ENCODE measurements at places on chromosomes 2 and 18. TPM values are rescaled to one million over a fixed set of nuclear protein-coding genes. Genes with fewer than 3 reads are reported as not detected.

- no peak for DNase-seq
Measured at GRCh38 chr2:56729212-56729611, 545.4 kb downstream of the CCDC85A start.

DNA sequence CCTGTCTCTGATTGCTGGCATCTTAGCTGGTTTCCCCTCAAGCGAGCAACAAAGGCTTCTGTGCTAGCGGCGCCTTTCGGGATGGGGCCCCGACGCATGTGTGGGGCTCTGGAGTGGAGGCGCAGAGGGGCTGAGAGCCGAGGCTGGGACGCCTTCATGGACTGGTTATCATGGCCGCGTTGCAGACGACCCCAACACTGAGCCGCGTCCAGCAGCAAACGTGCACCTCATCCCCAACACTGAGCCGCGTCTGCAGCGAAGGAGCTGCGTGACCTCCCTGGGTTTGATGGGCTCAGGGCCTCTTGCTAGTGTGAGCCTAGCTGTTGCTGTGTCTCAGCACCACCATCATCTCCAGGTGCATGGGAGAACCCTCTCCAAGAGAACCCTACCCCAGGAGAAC is 123.7 kb upstream of the CTDP1 start:
- peak; percentile 13 for DNase-seq

GRCh38 chr18:2002151-2002550 is 569.2 kb downstream of the METTL4 start:
- DNase-seq, result no peak

DNA sequence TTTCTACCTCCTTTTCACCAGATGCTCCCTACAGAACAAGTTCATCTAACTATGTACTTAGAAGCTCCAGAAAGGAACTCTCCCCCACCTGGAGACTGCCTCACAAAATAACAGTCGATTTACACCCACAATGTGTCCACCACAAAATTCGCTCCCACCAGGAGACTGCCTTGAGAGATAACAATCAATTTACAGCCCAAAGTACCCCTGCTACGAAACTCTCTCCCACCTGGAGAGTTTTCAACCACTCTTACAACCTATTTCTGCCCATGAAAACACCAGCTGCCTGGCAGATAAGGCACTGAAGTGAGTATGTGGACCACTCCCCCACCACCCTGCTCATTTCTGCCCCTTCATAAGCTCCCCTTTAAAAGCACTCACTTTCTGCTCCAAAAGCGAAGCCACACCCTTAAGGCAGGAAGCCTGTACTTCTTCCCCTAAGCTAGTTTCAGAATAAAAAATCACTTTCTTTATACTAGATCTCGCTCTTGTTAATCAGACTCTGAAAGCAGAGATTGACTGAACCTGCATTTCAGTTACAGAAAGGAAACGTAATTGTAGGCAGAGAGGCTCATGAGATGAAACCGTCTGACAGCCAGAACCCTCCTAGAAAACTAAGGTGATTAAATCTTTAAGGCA is 94.4 kb upstream of the RBBP8 start:
- no peak for DNase-seq

DNA sequence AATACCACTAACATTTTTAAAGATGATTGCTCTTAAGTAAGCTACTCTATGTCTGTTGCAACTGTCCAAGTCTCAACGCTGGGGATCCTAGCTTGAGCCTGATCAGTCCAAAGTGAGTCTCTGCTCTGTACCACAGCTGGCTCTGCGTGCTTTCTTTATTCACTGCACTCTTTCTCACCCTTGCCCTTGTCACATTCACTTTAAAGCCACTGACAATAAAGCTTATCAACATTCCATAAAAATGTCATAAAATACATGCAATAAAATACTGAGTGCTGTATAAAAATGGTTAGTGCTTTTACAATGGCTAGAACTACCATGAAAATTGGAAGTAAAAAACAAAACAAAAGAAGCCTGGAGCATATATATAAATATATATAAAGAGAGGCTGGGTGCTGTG is 45.5 kb upstream of the LRRTM4 start:
- no peak for DNase-seq

- no peak for DNase-seq
Measured at GRCh38 chr18:64100116-64100922, 48.6 kb downstream of the LINC00305 start.

- peak; percentile 30 for DNase-seq
Measured at GRCh38 chr2:28751956-28752630, 463 bp downstream of the PPP1CB start.

Gene REEP1
- 36.1 TPM for polyA plus RNA-seq

Gene TMEM178A
- 3.1 TPM for polyA plus RNA-seq

Data from heart left ventricle (tissue), 16 donors.